Stimulated activated naive B cell treated with anti-CD40 and anti-IgM and Interleukin-4, amounts not matched to agents 10 μg/mL and 1 μg/mL and 100 μg/mL, for 72 hours (primary cell): ENCODE measurements at places on chromosomes 11 and 22.

DNA sequence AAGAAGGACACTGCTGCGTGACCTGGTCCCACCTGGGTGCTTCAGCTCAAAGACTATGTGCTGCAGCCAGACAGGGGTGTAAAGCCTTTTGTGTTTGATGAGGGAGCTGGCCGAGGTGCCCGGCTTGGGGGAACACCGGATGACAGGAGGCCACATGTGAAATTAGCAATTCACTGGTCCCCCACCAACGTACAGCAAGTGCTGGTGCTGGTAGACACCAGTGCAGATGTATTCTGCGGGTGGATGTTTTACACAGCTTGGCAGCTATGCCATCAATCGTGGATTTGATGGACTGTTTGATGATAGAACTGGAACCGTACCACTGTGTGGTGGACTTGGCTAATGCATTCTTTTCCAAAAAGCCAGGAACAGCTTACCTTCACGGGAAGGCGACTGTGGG lies 47.9 kb upstream of the LIPT2 start:
- no peak for DNase-seq

- no peak for DNase-seq
These were observed 69.7 kb upstream of the MYOD1 start for GRCh38 chr11:17649696-17650095.

DNA sequence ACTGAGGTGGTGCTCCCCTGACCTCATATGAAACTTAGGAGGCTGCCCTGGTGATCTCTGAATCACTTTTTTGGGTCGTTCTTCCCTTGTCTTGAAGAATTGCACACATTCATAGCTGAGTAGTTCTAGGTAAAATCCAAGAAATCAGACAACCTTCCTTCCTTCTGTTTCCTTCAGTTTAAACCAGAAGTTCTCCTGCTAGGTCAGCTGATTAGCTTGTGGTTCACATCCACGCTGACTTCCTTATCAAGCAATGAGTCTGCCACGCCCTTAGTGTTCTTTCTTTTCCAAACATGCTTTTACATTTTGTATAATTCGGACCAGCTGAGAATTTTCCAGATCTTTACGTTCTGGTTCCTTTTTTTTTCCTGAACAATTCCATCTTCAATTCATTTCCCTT lies 892.8 kb downstream of the NTM start:
- no peak for DNase-seq

GRCh38 chr11:126360049-126360446 lies 4.6 kb downstream of the ST3GAL4 start:
- DNase-seq = no peak

GRCh38 chr22:19405133-19405532 lies 26.4 kb downstream of the HIRA start:
- no peak for DNase-seq

DNA sequence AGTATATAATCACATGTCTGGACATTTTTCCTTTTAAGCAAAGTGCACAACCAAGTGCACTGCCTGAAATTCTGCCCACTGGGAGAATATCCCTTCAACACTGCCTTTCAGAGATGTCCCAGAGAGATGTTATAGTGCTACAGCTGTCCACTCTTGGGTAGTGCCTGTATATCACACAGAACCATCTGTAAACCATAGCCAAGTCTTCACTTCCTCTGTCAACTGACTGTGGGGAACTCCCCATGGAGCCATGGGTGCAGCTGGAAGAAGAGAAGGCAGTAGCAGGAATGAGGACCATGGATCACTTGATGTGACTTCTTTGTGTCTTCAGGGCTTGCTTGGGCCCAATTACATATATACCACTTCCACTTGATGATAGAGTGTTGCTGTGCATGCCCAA lies 44.6 kb upstream of the LIN7C start:
- no peak for DNase-seq

DNA sequence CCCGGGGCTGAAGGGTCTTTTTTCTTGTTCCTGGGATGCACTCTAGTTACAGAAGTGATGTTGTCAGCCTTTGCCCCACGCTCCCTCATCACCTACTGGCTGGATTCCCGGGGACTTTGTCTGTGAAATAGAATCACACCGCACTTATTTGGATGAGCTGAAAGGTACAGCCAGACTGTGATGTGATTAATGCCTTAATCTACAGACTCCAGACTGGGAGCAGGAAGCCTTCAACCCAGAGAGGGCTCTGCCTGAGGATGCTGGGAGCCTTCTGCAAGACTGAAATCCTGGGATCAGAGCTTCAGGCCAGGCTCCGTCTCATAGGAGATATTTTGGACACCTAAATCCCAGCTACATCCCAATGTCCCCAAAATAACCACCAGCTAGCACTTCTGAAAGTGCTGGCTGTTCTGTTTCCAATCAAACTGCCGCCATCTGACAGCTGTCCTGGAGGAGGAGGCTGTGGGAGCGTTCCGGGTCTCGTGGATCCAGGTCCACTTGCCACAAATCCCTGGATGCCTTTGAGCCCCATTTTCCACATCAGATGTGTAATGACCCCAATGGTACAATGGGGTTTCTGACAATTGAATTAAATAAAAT lies 688.5 kb downstream of the TBC1D22A start:
- DNase-seq = no peak

DNA sequence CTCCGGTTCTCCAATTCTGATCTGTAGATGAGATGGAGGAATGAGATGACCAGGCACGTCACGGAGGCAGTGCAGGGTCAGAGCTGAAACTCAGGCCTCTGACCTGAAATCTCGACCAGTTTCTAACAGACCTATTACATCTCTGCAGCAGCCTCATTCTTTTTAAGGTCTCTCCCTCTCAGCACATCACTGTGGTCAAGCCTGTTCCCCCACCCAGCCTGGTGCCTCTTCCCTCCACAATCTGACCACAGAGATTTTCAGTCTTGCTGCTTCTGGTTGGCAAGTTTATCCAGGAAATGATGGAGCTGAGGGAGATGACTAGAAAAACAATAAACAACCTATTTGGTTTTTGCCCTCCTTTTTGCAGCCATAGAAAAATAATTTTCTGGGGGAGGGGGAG lies 9.5 kb downstream of the GRAMD1B start:
- no peak for DNase-seq

DNA sequence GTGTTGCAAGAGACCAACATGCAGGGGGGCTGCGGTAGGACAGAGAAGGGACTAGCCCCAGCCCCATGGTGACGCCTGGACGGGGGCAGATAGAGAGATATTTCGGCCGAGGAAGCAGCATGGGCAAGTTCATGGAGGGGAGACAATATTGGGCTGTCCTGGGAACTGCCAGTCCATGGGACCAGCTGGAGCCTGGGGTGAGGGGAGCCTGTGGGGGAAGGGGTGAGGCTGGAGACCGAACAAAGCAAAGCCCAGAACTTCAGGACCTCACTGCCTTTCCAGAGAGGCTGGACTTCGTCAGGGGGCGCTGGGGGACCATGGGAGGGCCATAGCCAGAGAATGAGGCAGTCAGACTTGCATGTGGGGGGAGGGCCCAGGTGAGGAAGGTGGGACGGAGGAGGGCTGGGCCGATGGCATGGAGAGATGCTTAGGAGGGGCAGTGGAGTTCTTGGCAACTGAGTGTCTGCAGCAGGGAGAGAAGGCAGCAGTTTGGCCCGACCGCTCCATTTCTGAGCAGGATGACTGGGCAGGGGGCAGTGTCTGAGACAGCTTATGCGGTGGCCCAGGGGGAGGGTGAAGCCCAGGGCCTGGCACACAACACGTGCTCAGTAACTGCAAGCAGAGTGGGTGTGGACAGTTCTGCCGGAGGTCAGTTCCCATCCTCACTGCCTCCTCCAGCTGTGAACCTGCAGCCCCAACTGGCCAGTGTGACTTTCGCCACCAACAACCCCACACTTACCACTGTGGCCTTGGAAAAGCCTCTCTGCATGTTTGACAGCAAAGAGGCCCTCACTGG lies 712 bp downstream of the UPK3A start:
- DNase-seq = no peak

GRCh38 chr11:126344141-126345080 lies 11.1 kb upstream of the ST3GAL4 start:
- no peak for DNase-seq

DNA sequence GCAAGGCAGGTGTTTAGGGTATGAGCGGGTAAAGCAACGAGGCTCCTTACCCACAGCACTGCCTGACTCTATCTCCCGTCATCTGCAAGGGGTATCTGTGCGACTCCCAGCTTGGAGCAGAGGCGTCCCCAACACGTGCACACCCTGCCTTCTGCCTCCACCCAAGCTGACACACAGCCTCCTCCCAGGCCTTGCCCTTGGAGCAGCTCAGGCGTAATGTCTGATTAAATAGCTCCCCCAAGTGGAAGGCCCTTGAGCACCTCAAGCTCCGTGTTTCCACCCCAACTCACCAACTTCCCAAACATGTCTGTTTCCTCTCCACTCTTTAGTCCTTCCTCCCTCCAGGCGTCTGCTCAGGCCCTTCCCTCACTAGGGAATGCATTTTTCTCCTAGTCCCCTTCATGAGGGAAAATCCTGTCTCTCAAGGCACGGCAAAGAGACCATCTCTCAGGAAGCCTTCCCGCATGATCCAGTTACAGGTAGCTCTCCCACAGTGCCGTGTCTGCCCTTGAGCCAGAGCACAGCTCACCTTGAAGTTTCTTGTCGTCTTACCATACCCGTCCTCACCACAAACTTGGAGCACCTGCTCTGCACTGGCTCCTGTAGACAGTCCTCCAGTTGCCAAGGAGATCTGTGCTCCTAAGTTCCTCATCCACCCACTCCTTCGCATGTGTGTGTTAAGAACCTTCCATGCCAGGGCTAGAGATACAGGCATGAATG lies 15.8 kb downstream of the CYB5R2 start:
- DNase-seq = no peak

DNA sequence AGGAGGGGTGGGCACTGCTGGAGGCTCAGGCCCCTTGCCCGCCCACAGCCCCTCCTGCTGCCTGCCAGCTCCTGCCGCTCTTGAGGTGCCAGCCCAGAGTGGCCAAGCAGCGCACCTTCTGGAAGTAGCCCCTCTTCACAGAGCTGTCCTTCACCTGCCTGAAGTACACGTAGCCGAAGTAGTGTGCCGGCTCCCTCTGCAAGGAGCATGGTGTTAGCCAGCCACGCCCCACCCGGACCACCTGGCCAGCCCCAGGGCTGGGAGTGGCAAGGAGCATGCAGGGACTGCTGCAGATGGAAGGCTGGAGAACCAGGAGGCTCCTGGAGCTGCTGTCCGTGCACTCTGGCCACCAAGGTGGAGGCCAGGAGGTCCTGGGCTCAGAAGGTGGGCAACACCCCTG lies 9.6 kb downstream of the DENND6B start:
- DNase-seq = no peak

- DNase-seq = no peak
These were observed 2.8 kb downstream of the IL17RA start for GRCh38 chr22:17087498-17088131.

GRCh38 chr11:83816572-83817187 lies 530.5 kb upstream of the CCDC90B start:
- DNase-seq = no peak

DNA sequence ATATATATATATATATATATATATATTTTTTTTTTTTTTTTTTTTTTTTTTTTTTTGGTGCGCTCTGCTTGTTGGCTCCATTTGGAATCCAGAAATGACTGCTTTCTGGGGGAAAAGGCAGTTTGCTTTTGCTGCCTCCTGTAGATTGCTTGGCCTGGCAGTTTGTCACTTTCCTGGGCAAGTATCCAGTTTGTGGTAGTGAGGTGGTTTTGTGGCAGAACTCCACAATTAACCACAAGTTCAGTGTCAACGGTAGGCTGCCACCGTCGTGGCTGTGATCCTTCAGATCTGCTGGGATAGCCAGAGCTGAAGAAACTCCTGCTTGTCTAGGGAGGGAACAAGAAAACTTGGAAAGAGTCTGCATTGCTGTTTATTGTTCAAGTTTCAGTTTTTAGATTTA lies 5.0 kb upstream of the PDE3B start:
- no peak for DNase-seq

DNA sequence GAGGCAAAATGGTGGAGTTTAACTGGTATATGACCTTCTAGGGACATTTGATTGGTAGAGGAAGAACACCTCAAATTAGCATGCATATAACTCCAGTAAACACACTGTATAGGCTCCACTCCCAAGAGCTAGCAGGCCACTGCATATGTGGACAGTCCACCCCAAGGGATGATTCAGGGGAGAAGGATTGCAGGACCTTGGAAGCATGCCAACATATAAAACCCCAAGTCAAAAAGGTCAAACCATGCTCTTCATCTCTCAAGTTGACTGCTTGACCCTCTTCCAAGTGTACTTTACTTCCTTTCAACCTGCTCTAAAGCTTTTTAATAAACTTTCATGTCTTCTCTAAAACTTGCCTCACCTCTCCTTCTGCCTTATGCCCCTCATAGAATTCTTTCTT lies 459.9 kb upstream of the CCDC179 start:
- no peak for DNase-seq

- DNase-seq = peak; percentile 39
These were observed 2.5 kb upstream of the CALCA start for GRCh38 chr11:14974515-14975251.

DNA sequence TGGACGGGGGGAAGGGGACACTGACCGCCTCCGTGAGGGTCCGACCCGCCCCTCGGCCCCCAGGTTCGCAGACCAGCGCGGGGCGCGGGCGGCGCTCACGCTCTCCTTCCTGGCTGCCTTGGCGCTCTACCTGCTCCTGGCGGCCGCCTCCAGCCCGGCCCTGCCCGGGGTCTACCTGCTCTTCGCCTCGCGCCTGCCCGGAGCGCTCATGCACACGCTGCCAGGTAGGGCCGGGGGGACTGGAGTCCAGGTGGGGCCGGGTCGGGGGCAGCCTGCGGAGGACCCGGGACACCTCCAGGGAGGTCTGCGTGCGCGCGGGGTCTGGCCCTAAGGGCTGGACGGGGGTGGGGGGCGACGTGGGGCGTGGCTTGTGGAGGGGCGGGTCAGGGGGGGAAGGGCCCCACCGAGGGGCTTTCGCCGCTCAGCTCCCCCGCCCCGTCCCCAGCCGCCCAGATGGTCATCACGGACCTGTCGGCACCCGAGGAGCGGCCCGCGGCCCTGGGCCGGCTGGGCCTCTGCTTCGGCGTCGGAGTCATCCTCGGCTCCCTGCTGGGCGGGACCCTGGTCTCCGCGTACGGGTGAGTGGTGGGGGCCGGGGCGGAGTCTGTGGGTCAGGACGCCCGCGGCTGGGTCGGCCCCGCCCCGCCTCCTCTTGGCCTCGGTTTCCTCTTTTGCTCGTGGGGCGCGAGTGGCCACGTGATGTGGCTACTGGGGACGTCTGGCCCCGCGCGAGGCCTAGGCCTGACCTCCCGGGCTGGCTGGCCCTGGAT lies 19.9 kb downstream of the PHLDA2 start:
- no peak for DNase-seq

DNA sequence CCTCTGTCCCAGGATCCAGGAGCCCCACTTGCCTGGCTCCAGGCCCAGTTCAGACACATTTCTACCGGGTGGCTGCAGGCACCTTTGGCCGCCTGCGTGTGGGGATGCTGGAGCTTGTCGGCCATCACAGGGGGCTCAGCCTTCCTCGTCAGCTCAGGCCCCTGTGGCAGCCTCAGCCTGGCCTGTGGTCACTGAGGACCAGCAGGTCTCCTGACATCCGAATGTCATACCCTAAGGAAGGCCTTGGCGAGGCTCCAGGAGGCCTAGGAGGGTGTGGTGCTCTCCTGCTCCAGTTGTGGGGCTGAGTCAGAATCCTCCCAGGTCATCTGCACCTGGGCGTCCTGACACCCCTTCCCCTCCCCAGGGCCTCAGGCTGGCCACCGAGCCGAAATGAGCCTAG lies 14.9 kb upstream of the SOX10 start:
- no peak for DNase-seq
